ENCODE measurements at places on chromosomes 11 and 22.

- DNase-seq = no peak
Observed at GRCh38 chr11:82045748-82046457, 687.8 kb downstream of the FAM181B start.

DNA sequence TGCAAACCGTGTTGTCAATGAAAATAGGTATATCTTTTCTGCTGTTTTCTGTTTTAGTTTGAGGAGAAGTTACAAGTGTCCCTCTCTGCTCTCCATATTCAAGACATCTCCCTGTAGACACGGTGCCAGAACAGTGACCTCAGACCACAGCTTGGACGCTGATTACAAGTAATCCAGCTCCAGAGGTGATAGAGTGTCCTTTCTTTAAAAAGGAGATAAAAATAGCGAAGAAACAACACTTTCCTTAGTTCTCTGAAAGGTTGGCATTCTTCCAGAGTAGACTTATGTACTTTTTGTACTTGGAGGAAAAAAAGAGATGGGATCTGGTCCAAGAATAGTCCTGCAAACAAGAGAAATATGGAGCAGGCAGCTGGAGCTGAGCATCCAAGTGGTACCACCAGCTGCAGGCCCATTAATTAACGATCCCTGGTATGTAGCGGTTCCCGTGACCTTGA is 43.0 kb upstream of the WT1 start:
- no peak for DNase-seq

- DNase-seq = no peak
Observed at GRCh38 chr11:5197536-5197935, 2.9 kb downstream of the OR51V1 start.

DNA sequence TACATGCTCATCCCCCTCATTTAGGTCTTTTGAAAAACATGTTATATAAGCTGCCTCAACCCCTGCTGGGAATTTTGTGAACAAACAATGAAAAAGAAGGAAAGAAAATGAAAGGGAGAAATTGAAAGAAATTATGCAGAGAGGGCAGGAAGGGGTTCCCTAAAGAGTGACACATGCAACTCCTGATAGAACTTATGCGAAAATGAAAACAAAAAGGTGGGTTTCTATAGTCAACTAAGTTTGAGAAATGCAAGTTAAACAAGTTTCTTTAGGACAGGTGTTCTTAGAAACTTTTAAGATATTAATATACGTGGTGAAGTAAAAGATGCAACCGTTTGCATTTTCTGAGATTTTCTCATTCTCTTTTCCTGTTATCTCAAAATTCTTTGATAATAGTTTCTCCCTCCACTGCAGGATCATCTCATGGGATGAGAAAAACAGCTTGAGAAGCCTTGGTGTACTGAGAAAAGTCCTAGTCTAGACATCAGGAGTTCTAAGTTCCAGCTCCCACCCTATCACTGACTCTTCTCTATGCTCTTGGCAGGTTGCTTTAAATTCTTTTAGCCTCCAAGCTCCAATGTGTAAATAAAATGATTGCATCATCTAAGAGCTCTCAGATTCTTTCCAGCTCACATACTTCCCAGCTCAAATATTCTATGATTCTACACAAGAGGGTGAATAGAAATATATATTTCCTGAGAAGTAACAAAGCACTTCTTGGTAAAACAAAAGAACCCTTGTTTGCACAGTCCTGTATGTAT is 109.2 kb downstream of the FAM76B start:
- DNase-seq = no peak

- no peak for DNase-seq
Observed at GRCh38 chr11:44823006-44823405, 96.2 kb downstream of the TSPAN18 start.

GRCh38 chr11:112304914-112305313 is 44.3 kb upstream of the PLET1 start:
- no peak for DNase-seq

DNA sequence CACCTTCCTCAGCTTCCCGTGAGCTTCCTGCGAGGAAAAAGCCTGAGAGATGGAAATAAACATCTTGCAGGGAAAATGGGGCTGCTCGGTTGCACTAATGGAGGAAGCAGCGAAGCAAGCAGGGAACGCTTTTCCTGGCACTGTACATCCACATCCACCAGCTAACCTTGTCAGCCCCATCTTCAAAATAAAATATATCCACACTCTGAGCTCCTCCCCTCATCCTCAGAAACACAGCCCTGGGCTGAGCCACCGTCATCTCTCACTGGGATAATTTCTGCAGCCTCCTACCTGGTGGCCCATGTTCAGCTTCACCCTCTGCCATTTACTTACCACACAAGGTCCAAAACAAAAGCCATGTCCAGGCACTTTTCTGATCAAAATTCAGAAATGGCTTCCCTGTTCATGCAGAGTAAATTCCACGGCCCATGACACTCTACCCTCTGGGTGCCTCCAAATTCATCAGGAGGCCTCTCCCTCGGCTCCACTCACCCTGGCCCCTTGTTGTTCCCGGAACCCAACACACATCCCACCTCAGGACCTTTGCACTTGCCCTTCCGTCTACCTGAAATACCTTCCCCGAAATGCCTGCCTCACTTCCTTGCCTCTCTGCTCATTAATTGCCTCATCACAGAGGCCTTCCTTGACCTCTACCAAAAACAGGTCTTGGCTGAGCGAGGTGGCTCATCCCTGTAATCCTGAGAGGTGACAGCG is 13.0 kb downstream of the C11orf86 start:
- no peak for DNase-seq

- DNase-seq = no peak
Observed at GRCh38 chr11:134615041-134615615, 203.1 kb upstream of the B3GAT1 start.

- peak; percentile 74 for DNase-seq
Observed at GRCh38 chr11:65493367-65494176, 5.3 kb upstream of the MALAT1 start.

DNA sequence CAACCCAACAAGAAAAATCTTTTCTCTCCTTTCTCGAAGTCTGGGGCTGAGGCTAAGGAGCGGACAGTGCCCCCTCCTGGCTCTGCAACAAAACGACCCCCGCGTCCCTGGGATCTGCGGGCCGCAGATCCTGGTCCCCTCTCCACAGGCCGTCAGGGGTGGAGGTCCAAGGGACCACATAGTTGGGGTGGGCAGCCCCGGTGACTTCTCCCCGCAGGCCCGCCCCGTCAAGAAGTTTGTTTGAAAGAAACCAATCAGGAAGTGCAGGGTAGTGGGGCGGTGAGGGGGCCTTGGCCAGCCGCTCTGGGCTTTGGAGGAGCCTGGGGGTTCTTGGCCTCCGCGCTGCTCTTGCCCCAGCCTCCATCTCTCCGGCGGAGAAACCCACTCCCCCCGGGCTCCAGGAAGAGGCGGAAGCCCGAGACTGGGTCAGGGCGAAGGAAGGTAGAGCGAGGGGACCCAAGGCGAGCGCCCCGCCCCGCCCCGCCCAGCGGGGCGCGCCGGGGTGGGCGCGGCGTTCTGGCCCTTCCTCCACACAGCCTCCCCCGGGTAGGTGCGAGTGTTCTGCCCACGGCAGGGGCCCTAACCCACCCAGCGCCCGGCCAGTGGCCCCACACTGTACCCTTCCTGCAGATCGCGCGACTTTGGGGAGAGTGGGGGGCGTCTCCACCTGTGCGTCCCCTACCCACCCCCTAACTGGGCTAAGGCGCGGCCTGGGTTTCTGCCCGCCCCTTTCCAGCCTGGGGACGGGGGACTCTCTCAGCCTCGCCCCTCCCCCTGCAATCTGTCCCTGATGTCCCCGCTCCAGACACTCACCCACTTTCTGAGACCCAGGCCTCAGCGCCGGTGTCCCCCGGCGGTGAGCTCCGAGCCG is 1.3 kb downstream of the TP53I11 start:
- peak; percentile 64 for DNase-seq
